ENCODE measurements at places on chromosomes 3 and 15.

GRCh38 chr3:125055913-125056745 is at the start of gene HEG1:
Gene HEG1 (minus strand): TSS chr3:125055997. CDS start chr3:125055890, 107 bp downstream.
- peak; percentile 79 for DNase-seq

- DNase-seq: no peak
These were observed 309.8 kb upstream of the MANF start for GRCh38 chr3:51075221-51075775.

DNA sequence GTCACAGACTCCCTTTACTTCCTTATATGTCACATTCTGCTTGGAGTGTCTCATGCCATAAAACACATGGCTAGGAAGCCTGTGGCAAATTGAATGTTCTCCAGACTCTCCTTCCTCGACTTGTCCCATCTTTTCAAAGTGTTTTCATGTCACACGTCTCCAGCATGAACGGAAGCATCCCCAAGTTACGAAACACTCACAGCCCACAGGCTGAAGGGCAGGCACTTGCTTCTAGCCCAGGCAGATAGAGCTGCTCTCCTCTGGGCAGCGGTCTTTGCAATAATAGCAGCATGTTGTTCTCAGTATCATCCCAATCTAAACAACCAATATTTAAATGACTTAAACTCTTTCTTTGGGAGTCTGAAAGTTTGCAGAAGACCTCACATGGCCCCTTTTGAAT is 85.3 kb upstream of the ADAMTS9 start:
- DNase-seq: no peak

GRCh38 chr3:129526121-129526900 is 2.1 kb upstream of the RHO start:
- no peak for DNase-seq

DNA sequence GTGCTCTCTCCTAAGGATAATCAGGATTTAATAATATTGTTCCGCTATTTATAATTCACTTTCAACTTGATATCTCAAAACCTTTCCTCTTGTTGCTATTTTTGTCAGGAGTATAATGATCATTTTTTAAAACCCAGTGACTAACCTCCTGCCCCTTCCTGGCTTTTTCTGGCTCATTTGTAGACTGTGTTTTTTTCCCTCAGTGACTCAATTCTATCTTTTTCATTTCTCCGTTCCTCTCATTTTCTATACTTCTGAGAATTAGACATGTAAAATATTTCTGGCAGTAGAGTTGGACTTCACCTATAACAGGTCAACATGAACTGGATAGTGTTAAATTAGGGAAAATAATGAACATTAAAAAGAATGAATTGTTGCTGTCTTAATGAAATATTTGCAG is 490.7 kb downstream of the EDEM1 start:
- DNase-seq: no peak

- peak; percentile 33 for DNase-seq
These were observed 67.7 kb downstream of the SLC30A4 start for GRCh38 chr15:45454814-45455213.

- DNase-seq: no peak
These were observed 2.3 kb downstream of the FEZF2 start for GRCh38 chr3:62370858-62371719.

DNA sequence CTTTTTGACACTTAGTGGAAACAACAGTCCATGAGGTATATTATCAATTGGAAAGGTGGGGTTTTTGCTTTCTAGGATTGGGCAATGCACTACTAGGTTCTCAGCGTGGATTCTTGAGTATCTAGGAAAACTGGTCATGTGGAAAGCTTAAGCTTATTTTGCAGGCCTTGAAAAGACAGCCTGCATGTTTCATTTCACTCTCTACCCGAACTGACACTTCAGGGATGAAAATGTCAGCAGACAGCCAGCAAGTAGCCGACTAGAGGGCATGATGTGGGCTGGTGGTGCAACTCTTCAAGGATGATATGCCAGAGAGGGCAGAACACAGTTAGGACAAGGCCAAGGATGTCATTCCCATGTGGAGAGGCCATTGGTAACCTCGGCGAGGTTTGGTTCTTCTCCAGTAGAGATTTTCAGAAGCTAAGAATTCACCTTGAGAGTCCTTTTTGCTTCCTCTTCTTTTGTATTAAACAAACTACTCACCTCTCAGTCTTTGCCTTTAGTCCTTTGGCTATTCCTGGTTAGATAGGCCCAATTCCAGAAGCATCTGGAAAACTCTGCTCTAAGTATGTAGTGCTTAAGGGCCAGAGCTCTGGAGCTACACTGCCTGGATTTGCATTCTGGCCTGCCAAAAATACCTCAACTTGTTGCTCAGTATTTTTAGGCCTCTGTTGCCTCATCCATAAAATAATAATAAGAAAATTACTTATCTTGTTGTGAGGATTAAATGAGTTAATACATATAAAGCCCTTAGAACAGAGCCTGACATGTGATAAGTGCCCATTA is 17.9 kb downstream of the LPP start:
- DNase-seq: no peak

- no peak for DNase-seq
These were observed 9.2 kb upstream of the PDZRN3 start for GRCh38 chr3:73633916-73634344.

- DNase-seq: no peak
These were observed 25.8 kb upstream of the LRRFIP2 start for GRCh38 chr3:37200141-37200540.

DNA sequence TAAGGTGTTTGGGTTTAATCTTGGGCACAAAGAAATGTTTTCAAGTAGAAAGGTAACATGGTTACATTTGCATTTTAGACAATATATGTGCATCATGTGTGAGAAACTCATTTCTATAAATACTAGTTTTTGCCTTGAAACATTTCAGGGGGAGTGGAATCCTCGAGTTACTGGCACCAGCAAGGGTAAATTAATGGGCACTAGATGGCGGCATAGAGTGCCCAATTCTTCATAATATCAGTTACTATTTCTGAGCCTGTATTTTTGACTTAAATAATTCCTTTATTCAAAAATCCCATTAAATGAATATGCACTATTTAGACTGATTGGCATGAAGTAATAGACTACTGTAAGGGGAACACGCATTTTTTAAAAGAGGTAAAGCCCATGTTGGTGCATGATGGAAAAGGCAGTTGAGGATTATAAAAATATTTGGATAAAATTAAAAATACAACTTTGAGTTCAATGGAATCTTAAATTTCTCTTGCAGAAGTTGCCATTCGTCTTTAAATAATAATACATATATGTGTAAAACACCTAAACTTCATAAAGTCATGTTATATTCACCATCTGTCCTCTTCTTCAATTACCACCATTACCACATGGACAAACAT is 106.3 kb downstream of the ZBTB20 start:
- DNase-seq: peak; percentile 67

- no peak for DNase-seq
These were observed 107.3 kb upstream of the TRIM42 start for GRCh38 chr3:140570602-140571001.

Measured in midbrain (tissue), 1 donor.